NCI-H446 treated with DMSO at 0.1 percent for 48 hours (cell line): ENCODE measurements at places on chromosomes 12 and 14.

DNA sequence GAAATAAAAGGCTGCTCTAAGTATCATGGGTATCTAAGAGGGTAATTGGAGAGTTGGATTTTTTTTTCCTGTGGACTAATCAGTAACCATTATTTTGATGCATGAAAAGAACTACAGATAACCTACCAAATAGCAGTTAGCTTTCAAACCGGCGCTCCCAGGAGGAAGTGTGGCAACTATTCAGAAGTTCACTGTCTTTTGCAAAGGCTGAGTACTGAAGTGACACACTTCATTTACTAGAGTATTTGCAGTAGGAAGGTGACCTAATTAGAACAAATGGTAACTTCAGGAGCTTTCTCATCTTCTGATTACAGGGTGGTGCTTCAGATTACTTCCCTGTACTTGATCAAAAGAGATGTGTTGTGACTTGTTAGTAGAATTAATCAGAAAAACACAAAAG is 87.7 kb downstream of the PELI2 start:
- DNase-seq, result no peak

- DNase-seq, result no peak
Measured at GRCh38 chr12:23217667-23218066, 592.7 kb downstream of the ETNK1 start.

DNA sequence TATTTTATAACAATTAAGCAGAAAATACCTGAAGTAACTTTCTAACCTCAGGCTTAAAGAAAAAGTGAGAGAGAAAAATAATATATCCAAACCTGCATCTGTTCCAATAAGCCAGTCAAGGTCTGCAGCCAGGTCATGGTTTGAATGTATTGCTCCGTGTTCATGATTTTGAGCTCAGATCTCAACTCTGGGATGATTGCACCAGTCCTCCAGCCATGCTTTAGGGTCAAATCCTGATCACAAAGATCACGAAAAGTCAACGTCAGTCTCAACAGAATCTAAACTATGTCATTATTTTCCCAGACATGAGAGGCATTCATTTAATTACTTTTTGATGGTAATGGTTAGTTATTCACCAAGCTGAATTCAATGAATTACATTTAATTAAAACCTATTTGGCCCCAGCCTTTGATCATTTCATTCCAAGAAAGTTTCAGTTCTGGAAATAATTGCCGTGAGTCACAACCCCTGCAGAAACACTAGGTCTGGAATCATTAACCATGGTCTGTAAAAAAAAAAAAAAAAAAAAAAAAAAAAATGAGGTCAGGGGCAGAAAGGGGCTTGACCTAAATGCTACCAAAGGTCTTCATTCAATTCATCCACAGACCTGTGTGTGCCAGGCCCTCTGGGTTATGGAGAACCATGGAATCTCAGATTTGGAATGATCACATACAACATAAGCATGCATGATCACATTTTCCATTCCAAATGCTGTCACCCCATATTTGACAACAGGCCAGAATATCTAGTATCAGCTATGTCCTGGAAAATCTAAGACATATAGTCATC is 55.6 kb downstream of the NT5DC3 start:
- no peak for DNase-seq

DNA sequence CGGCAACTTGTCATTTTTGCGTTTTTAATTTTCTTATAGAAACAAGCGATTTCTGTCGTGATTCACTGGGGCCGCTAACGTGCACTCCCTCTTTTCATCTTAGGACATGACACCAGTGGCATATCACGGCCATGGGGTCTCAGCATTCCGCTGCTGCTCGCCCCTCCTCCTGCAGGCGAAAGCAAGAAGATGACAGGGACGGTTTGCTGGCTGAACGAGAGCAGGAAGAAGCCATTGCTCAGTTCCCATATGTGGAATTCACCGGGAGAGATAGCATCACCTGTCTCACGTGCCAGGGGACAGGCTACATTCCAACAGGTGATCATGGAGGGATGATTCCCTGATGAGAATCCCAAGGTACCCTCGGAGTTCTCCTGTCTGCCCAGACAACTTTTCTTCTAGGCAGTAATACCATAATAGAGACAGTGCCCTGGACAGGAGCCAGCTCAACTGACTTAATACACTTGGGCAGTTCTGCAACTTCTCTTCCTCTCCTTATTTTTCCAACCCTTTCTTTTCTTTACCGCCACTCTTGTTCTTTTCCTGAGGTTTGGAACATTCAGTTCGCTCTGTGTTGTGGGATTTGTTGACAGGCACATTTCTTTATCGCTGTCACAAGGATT is 821 bp downstream of the TMEM106C start:
- no peak for DNase-seq

GRCh38 chr12:65999564-66000280 is 130.8 kb downstream of the LLPH start:
- no peak for DNase-seq

DNA sequence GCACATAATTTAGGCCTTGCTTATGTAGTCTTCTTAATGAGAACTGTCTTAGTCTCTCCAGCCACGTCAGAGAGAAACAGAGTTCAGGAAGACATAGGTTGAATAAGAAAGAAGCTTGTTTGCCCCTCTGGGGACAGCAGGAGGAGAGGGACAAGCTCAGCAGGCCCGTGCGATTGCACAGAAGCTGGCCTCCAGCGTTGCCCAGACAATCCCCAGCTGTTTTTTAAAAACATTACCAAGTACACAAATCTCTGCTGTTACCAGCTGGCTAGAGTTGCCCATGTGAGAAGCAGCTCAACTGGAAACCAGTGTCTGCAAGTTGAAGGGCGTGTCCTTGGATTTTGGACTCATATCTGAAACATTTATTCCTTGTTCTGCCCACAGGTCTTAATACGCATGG is 232.6 kb downstream of the EFCAB11 start:
- no peak for DNase-seq

GRCh38 chr14:73747379-73748211 is 33.4 kb upstream of the PNMA1 start:
- no peak for DNase-seq

GRCh38 chr14:22848351-22849164 is 12.2 kb downstream of the MMP14 start:
- peak; percentile 82 for DNase-seq

DNA sequence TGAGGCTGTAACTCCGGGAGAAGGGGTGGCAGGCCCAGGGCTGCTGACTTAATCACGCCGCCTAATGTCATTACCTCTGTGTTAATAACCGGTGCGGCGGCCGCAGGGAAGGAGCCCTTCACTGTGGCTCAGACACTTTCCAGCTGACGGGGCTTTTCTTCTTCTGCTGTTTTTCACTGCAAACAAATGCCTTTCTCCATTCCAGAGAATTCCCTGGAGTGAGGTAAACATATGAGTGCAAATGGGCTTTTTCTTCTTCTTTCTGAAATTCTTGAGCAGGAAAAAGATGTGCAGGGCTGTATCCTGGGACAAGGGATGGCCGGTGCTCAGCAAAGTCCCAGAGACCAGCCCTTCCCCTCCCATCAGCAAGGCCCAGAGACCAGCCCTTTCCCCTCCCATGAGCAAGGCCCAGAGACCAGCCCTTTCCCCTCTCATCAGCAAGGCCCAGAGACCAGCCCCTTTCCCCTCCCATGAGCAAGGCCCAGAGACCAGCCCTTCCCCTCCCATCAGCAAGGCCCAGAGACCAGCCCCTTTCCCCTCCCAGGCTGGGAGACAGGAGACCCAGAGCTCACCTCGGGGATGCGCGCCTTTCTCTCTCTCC is 33.4 kb upstream of the FAM181A start:
- DNase-seq, result no peak

GRCh38 chr12:67671419-67671818 is 22.9 kb downstream of the DYRK2 start:
- DNase-seq, result no peak

DNA sequence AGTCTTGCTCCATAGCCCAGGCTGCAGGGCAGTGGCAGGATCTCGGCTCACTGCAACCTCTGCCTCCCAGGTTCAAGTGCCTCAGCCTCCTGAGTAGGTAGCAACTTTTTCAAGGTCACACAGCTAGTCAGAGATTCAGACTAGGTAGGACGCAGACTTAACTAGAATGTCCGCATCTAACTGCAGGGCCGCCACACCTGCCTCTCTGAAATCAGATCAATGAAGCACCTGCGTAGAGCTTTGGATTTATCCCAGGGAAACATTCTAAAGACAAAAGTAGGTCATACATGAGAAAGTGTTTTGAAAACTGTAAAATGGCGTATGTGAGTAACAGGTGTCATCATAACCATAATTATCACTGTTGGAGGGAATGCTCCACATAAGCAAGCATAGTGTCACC is 49.5 kb upstream of the PAPOLA start:
- no peak for DNase-seq

DNA sequence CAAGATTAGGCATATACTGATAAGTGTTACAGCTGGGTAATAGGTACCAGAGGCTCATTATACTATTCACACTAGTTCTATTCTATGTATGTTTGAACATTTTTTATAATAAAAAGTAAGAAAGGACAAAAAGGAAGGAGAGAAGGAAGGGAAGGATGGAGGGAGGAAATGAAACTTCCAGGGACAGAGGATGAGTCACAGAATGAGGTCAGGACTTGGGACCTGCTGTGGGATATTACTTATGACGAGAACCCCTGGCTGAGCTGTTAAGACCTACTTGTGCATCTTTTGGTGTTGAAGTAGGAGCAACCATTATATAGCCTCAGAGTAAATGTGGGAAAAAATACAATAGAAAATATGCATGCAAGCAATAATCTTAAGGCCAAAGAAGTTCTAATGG is 16.7 kb upstream of the TMEM260 start:
- no peak for DNase-seq

DNA sequence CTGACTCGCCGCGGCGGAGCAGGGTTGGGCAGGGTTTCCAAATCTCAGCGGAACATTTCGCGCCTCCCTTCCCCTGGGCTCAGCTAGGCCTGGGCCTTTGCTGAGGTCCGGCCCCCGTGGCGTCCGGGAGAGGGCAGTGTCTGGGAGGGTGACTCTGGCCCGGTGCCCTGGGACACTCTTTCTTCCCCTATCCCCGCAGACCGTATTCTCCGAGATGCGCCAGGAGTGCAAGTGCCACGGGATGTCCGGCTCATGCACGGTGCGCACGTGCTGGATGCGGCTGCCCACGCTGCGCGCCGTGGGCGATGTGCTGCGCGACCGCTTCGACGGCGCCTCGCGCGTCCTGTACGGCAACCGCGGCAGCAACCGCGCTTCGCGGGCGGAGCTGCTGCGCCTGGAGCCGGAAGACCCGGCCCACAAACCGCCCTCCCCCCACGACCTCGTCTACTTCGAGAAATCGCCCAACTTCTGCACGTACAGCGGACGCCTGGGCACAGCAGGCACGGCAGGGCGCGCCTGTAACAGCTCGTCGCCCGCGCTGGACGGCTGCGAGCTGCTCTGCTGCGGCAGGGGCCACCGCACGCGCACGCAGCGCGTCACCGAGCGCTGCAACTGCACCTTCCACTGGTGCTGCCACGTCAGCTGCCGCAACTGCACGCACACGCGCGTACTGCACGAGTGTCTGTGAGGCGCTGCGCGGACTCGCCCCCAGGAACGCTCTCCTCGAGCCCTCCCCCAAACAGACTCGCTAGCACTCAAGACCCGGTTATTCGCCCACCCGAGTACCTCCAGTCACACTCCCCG is 3.0 kb downstream of the WNT1 start:
- DNase-seq, result no peak

- DNase-seq, result no peak
Measured at GRCh38 chr12:128356547-128356946, 89.6 kb downstream of the TMEM132C start.

DNA sequence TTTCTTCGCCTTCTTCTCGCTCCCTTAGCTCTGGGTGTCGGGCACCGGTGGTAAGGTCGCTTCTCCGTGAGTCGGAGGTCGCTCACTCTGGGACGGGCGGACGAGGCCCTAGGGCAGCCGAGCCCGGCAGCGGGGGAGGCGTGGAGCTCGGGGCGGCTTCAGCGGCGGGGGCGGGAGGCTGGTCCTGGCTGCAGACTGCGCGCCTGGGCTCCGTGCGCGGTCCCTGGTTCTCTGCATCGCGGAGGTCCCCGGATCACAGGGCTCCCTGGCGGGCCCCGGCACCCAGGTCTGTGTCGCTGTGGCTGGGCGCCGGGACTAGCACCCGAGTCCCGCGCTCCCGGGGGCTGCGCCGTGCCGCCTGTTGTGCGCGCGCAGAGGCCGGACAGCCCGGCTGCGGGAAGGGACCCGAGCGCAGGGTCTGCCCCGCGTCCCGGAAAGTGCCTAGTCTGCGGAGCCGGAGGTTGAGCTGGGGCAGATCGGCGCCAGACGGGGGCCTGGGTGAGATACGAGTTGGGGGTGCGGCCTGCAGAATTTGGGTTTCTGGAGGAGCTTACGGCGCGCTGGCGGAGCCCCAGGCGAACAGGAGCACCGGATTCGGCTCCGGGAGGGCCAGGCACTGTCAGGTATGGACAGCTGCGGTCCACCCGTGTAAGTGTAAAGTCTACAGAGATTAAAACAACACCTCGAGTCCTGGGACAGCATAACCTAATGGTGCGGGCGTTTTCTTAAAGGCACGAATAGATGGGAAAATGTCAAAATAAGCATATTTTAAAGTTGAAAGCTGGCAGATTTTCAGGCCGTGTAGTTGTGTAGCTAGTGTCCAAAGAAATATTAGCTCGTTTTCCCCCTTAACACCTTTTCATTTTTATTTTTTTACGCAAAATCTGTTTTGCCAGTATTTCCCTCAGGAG is 713 bp downstream of the FRMD6 start:
- peak; percentile 46 for DNase-seq

DNA sequence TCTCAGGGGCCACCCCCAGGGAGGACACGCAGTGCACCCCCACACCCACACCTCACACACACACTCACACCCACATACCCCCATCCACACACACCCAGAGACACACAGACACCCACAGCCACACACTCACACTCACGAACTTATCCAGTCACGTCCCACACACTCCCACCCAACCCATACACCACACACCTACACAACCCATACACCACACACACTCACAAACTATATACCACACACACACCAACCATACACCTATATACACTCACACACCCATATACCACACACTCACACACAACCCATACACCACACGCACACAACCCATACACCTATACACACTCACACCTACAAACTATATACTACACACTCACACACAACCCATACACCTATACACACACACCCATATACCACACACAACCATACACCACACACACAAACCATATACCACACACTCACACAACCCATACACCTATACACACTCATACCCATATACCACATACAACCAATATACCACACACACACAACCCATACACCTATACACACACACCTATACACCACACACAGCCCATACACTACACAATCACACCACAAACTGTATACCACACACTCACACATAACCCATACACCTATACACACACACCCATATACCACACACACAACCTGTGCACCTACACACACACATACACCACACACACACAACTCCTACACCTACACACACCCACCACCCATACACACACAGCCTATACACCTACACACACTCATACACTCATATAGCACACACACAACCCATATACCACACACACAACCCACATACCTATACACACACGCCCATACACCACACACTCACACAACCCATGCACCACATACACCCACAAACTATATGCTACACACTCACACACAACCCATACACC is 42.7 kb downstream of the TMEM121 start:
- DNase-seq, result no peak

DNA sequence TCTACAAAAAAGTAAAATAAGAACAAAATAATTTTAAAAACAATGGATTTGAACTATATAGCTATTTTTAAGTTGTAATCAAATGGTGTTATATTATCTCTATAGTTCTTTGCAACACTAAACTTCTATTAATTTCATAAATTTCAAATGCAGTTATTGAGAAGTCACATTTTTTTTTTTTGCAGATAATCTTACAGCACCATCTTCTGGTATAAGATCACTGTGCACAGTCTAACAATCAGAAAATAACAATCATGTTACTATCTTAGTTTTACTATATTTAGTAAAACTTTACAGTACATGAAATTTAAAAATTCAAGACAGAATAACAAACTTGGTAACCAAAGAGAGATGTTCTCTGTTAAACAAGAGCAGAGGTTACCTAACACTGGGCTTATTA is 40.6 kb downstream of the GXYLT1 start:
- no peak for DNase-seq
